ENCODE measurements at places on chromosomes 6 and 20. TPM values are rescaled to one million over a fixed set of nuclear protein-coding genes. Genes with fewer than 3 reads are reported as not detected.

EBF4 gene
- 6.6 TPM for total RNA-seq

NKAIN4 gene
- total RNA-seq: not detected

- DNase-seq: peak; percentile 27
These were observed 24.2 kb downstream of the PRDM1 start for GRCh38 chr6:106110164-106110826.

GRCh38 chr6:35406711-35407485 is 45.2 kb upstream of the FANCE start:
- no peak for DNase-seq

DNA sequence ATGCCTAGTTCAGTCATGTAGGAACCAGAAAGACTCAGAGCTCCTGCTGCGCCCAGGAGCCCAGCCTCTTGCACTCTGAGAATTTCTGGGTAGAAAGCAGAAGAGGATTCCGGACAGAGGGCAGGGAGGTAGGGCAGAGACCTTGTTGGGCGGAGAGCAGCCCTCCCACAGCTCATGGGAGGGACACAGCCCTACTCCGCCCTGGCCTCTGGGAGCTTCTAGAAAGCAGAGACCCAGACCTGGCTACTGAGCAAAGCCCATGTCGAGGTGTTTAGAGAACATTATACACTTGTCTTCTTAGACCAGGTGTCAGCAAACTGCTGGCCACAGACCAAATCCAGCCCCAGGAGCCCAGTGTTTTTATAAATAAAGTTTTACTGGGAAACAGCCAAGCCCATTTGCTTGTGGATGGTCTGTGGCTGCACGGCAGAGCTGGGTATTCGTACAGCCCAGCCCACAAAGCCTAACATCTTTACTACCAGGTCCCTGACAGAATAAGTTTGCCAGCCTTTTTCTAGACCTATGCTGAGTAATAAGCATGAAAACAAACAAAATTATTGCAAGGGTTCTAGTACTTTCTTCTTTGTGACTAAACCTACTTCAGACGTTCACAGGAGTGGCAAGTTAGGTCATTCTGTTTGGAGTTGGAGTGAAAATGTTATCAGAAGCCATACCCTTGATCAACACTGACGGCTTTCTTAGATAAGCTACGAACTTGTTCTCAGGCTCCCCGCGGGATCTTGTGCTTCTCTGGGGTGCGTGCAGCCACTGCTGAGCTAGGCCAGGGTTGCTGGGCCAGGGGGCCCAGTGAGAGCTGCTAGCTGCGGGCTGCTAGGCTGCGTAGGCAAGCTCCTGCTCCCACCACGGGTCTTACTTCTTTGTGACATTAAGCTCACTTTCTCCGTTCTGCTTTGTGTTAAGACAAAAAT is 235.1 kb upstream of the FOXQ1 start:
- no peak for DNase-seq

Data from Calu3 (cell line).